Stimulated activated CD4-positive, alpha-beta T cell treated with anti-CD3 and anti-CD28 coated beads, Interleukin-4, amount 100 ng/mL, for 4 hours (primary cell): ENCODE measurements at places on chromosomes 5 and 9.

DNA sequence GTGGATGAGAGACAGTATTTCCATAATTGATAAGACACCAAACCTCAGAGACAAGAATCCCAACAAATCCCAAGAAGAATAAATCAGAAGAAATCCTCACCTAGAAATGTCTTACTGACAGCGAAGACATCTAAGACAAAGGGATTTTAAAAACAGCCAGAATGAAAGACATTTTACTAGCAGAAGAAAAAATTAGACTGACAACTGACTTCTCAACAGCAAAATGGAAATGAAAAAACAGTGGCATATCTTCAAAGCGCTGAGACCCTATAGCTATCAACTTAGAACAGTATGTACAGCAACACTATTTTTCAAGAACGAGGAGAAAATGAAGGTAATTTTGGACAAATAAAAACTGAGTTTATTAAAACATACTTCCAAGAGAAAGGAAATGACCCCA is 16.3 kb downstream of the TTLL11 start:
- no peak for DNase-seq

GRCh38 chr9:34576597-34577399 is 12.7 kb downstream of the CNTFR start:
- no peak for DNase-seq

GRCh38 chr9:32589083-32589723 is 16.2 kb upstream of the NDUFB6 start:
- DNase-seq = no peak

DNA sequence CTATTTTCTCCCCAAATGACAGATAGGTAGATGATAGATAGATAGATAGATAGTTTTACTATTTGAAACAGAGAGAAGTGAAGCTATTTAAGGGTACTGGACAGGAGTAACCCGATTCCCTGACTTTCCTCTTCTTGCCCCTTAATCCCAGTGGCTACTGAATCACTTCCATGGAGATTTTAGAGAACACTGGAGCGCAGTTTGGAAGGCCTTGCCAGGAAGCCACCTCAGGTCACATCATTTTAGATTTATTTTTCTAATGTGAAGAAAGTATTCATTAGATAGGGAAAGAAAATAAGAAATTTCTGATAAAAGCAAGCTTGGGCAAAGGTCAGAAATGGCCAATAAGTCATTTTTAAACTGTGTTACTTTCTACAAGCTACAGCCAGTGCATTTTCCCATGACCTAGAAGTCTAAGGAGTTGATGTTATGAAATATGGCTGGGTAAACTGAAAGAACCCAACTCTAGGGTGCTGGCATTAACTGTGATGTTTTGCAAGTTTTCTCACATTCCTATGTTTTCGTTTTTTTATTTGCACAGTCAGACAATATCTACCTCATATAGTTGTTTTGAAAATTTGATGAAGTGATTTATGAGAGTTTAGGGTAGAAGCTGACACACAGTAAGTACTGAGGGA is 544.7 kb upstream of the PTGER4 start:
- DNase-seq = no peak

DNA sequence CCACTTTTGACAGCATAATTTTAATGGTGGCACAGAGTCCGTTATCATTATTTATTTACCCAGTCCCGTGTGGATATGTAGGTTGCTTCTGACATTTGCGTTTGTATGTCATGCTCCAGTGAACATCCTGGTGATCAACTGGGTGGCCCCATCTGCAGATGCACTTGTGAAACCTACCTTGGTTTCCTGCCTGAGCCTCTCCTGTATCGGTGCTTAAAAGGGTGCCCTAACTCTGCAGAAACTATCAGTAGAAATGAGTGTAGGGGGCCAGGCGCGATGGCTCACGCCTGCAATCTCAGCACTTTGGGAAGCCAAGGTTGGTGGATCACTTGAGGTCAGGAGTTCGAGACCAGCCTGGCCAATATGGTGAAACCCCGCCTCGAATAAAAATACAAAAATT is 92.1 kb upstream of the IER5L start:
- peak; percentile 11 for DNase-seq

DNA sequence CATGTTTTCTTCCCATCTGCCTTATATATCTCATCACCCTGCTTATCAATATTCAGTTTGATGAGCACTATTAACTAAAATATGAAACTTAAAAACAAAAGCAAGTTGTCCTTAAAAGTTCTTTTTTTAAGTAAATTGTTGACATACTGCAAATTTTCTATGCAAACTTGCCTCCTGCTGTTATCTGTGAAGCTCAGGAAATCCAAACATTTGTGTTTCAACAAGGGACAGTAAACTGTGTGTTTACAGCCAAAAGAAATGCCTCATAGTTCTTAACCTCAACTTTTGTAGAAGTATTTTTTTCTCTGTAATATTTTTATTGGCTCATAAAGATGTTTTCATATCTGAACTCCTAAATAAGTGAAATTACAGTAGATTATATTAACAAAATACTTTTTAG is 7.7 kb upstream of the TTC23L start:
- DNase-seq = no peak

DNA sequence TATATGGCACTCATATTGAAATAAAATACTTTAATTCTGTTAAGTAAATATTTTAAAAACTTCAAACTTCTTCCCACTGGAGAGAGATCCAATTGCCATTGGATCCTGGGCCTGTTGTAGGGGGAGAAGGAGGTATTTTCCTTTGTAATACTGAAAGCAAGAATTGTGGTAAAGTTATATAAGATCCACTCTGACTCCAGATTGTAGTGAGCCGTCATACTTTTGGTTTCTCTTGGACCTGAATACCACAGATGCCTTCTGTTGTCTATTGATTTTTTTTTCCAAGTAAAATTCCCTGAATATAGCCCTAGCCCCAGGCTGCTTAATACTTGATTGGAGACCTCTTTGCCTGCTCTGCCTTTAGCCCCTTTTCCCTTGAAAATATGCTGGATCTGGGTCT is 86.9 kb downstream of the ATG10 start:
- no peak for DNase-seq

GRCh38 chr9:70390933-70391341 is 23.5 kb downstream of the KLF9 start:
- no peak for DNase-seq

GRCh38 chr9:109781541-109782197 is 1.7 kb downstream of the PALM2AKAP2 start:
- DNase-seq = no peak

DNA sequence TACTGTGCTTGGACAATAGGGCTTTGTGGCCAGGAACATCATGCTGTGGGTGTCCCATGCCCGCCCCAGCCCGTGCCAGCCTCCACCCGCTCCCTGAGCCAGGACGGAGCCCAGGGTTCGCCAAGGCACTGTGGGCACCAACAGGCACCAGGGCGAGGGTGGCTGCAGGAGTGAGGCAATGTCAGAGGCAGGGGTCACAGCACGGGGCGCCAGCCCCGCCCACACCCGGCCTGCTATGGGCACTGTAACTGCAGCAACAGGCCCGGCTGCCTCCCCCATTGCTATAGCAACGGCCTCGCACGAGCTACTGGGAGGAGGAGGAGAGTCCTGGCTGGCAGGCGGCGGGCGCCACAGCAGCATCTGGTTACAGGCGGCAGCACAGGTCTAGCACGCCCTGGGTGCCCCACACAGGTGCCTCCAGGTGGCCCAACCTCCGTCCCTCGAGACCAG is 2.5 kb downstream of the ABCA2 start:
- no peak for DNase-seq

DNA sequence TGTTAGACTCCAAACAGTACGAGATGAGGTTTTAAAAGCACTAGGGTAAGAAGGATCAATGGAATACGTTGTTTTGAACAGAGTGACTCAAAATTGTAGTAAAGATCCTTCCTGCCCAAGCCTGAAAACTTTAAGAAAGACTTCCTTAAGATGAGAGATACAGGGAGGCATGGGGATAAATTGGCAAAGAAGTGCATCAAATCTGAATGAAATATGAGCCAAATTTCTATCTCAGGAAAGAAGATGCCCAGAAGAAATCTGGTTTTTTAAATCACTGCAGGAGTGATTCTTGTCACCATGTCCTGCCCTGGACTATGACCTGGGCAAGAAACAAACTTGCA is 14.9 kb downstream of the FCN2 start:
- no peak for DNase-seq

- no peak for DNase-seq
Measured at GRCh38 chr5:116646611-116647289, 72.1 kb upstream of the SEMA6A start.

DNA sequence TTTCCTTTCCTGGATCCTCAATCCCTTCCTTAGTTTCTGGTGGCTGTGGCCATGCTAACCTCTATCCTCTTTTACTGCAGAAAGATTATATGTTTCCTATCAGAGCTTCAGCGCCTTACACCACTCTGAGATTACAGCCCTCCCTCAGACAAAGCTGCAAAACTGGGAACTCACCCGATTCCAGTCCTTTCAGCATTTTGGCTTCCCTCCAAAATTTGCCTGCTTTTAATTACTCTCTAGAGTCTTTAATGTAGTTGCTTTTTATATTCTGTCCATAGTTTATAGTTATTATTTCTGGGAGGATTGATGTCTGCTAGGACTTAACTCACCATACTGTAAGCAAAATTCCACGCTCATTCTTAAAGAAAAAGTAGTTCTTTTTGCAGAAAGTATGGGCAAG is 110.2 kb downstream of the NSG2 start:
- DNase-seq = no peak

GRCh38 chr5:67880511-67880805 is 335.1 kb upstream of the PIK3R1 start:
- DNase-seq = no peak

DNA sequence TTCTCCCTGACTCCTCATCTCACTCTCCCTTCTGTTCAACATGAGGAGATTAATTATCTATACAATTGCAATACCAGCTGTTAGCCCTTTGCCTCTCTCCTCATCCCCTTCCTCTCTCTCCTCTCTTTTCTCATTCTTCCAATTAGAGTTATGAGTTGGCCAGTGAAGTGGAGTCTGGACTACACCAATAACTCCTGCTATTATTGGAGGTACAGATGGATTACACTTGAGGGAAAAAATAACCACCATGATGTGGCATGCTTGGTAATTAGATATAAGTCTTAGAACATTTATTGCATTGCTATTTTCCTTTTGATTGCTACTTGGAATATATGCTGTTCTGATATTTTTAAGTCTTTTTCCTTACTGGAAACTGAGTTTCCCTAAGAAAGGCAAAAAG is 159.2 kb downstream of the FRMD3 start:
- DNase-seq = no peak

DNA sequence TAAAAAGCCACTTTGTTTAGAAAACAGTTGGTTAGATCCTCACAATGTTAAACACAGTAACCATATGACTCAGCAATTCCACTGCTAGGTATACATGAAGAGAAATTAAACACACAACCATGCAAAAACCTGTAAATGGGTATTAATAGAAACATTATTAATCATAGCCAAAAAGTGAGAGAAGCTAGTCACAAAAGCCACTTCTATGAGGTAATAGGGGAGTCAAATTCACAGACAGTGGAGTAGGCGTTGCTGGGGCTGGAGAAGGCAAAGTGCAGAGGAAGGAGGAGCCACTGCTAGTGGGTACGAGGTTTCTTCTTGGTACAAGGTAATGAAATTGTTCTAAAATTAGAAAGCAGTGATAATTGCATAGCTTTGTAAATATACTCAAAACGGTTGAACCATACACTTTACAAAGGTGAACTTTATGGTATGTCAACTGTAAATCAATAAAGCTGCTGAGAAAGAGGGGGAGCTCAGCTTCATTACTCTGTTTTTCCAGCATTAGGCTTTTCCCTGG is 364.4 kb downstream of the GADD45G start:
- peak; percentile 25 for DNase-seq

GRCh38 chr5:854217-854616 is 3.4 kb upstream of the ZDHHC11 start:
- no peak for DNase-seq

DNA sequence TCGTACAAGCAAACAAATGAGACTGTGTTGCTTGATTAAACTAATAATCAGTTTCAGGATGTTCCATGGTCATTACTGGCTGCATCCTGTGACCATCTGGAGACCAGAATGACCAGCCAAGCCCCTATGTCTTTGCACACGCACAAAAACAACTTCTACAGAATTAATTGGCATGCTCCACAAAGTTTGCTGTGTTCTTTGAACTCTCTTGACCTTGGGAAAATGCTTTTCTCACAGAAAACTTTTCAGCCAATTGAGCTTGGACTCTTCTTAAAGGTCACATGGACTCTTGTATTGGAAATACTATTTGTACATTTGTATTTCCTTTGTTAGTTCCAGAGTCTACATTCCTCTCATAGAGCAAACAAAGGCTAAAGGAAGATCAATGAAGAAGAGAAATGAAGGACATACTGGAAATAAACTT is 147.8 kb downstream of the ARRDC3 start:
- DNase-seq = no peak

GRCh38 chr9:68740561-68740960 is 35.5 kb downstream of the PIP5K1B start:
- DNase-seq = no peak

DNA sequence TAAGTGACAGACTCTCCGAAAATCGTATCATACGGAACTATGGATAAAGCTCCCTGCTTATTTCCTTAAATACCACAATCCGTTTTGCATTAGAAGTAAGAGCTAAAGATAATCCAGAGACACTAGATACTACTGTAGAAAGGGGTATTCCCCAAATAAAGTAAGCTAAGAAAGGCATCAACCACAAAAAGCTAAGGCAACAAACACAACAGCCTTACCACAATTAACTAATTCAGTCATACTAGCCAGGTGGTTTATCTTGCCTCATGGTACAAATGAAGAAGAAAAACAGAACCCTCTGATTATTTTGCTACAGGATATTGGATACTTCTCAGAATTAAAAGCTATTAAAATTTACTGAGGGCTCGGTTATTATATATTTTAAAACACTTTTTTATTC is 14.1 kb downstream of the ERP44 start:
- DNase-seq = no peak

DNA sequence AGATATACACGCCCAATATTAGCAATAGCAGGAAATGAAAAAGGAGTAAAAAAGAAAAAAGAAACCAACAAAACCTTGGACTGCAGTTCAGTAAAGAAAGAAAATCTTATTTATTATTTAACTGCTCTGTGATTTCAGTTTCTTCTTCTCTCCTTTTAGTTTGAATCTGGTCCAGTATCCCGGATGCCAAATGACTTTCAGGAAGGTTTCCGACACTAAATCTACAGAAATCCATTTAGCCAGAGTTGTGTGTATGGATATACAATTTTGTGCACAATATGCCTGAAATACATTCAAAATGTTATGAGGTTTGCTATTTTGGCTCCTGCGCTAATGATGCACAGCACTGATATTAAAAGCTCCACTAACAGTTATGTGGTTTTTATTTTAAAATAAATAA is 64.5 kb downstream of the FBXL7 start:
- DNase-seq = no peak

DNA sequence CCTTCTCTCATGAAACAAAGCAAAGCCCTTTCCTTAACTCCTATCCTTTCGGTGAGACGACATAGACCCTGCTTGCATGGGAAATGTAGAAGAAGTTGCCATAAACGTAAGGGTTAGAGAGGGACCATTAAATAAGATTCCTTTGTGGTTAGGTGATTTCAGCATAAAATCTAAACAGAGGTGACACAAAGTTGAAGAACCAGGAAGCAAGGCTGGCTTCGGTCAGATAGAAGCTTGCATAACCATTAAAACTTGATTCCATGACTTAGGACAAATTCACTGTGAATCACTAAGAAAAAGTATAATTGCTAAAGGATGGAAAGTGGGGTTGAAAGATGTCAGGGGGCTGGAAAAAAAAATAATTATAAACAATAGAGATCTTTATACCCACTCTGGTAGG is 30.9 kb upstream of the ABLIM3 start:
- DNase-seq = no peak

- DNase-seq = no peak
Measured at GRCh38 chr5:150801117-150801927, 22.8 kb downstream of the SMIM3 start.

GRCh38 chr5:65812648-65813047 is 90.6 kb downstream of the NLN start:
- no peak for DNase-seq

GRCh38 chr5:178625679-178626483 is 969 bp downstream of the CLK4 start:
- DNase-seq = no peak
